ENCODE measurements at places on chromosomes 11 and 22. TPM values are rescaled to one million over a fixed set of nuclear protein-coding genes. Genes with fewer than 3 reads are reported as not detected.

GRCh38 chr11:113389272-113389671, 1.7 kb downstream of the ANKK1 start:
- H3K4me1 ChIP-seq: no peaks in the 10 kb centered on the region
- H3K36me3 ChIP-seq: peaks cover 2% of the 10 kb centered on the region
- no peak for DNase-seq
- H3K27me3 ChIP-seq: peaks cover 3% of the 10 kb centered on the region
- no peak overlapping the region for H3K27ac ChIP-seq

DNA sequence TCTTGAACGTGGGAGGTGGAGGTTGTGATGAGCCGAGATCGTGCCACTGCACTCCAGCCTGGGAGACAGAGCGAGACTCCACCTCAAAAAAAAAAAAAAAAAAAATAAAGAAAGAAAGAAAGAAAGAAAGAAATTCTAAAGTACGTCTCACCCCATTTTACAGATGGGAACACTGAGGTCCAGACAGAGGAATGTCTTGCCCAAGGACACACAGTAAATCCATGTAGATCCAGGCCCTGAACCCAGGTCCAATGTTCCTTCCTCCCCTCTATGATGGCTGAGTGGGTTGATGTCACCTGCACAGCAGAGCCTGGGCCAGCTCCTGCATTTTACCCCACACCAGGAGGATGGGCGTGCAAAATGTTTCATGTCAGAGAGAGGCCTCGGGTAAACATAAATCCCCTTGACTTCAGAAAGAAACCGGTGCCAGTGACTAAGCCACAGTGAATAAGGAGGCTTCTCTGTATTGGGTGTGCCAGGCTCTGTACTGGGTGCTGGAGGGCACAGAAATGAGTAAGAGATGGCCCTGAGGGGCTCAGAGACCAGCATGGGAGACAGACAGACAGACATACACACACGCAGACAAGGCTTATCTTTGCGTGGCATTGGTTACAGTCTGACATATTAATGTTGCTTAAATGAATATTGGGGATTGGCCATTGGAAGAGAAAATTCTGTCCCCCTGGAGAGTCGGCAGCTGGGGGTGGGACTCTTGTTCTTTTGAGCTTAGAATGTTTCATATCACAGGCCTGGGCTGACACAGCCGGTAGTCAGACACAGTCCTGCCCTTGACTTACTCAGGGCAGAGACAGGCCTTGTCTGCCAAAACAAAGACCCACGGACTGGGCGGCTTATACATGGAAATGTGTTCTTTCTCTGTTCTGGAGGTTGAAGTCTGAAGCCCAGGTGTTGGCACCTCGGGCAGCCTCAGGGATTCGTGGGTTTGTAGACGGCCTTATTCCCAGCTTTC, 105.4 kb downstream of the MIAT start:
- no peaks in the 10 kb centered on the region for H3K27me3 ChIP-seq
- no peak overlapping the region for H3K4me3 ChIP-seq
- no peak overlapping the region for H3K27ac ChIP-seq
- no peaks in the 10 kb centered on the region for H3K4me1 ChIP-seq
- peaks cover 27% of the 10 kb centered on the region for H3K36me3 ChIP-seq

DNA sequence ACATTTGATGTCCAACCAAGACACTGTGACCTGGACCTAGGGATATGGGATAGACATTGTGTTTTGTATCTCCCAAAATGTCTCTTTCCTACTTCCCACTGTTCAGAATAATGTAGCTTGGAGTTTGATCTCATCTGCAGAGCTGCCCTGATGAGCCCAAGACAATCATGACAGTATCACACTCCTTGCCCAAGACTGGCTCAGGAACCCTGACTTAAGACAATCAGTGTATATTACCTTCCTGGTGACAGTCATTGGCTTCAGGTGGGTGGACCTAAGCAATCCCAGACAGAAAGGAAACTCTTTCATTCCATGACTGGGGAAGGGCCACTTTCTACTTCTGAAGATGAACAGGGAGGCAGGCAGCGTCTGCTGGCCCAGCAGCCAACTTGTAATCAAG, 14.3 kb upstream of the RTN4RL2 start:
- H3K4me1 ChIP-seq: no peaks in the 10 kb centered on the region
- no peak overlapping the region for H3K27ac ChIP-seq
- peaks cover 5% of the 10 kb centered on the region for H3K27me3 ChIP-seq
- no peaks in the 10 kb centered on the region for H3K36me3 ChIP-seq

DNA sequence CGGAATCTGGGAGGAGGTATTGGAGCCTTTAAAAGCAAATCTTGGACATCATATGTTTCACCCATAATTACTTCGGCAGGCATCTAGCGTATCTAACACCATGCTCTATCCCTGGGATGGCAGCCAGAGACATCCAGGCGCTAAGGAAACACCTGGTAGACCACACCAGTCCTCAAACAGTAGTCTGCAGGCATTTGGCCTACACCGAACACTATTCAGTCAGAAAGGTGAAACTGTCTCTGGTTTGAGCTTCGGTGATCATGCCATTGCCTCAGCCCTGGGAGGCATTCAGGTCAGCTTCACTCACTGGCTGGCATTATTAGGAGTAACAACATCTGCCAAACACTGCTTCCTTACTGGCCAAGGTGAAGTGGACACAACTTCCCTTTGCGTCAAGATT, 11.7 kb downstream of the SIRT3 start:
- no peaks in the 10 kb centered on the region for H3K36me3 ChIP-seq
- DNase-seq: no peak
- H3K4me3 ChIP-seq: no peak overlapping the region
- H3K27me3 ChIP-seq: no peaks in the 10 kb centered on the region

- no peaks in the 10 kb centered on the region for H3K36me3 ChIP-seq
- no peak overlapping the region for H3K4me3 ChIP-seq
- DNase-seq: no peak
- no peak overlapping the region for H3K27ac ChIP-seq
These were observed 10.0 kb downstream of the SLC37A2 start for GRCh38 chr11:125072961-125073590.

GRCh38 chr22:46000081-46001027, 23.4 kb upstream of the WNT7B start:
- no peak overlapping the region for H3K27ac ChIP-seq
- H3K4me1 ChIP-seq: no peaks in the 10 kb centered on the region
- no peak for DNase-seq
- H3K4me3 ChIP-seq: no peak overlapping the region

DNA sequence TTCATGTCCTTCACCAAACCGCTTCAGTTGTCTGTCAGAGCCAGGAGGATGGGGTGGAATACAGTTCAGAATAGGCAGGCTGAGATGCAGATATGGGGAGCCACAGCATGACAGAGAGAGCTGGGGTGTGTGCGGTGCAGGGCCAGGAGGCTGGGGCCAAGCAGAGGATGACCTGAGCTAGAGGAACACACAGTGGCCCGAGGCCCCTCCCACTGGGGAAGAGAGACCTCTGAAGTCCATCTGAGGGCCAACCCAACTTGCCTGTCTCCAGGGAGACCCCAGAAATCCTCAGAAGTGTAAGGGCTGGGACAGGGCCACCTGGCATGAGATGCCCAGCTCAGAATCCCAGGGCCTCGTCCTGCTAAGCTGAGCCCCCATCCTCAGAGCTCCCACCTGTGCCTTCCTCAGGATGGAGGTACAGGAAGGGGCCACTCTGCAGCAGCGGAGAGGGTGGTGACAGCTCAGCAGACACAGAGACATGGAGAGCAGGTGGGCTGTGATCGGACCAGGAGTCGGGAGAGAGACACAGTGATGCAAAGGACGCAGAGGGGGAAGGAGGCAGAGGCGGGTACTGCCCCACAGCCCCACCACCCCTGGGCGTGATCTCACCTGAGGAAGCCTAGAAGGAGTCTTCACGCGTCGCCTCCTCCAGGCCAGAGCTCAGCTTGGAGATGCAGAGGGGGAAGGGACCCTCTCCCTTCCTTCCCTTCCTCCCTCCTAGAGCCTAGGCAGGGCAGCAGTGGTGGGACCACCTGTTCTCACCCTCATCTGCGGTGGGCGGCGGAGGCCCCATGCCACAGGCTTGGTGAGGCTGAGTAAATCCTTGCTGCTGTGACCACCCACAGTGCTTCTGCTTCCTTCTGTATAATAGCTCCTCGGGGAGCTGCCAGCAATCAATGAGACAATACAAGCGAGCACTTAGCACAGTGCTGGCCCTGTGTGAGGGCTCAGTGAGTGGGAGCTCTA, 9.1 kb upstream of the TUB start:
- H3K27me3 ChIP-seq: peaks cover 10% of the 10 kb centered on the region
- H3K36me3 ChIP-seq: no peaks in the 10 kb centered on the region
- H3K4me3 ChIP-seq: no peak overlapping the region
- DNase-seq: no peak
- no peak overlapping the region for H3K27ac ChIP-seq

DNA sequence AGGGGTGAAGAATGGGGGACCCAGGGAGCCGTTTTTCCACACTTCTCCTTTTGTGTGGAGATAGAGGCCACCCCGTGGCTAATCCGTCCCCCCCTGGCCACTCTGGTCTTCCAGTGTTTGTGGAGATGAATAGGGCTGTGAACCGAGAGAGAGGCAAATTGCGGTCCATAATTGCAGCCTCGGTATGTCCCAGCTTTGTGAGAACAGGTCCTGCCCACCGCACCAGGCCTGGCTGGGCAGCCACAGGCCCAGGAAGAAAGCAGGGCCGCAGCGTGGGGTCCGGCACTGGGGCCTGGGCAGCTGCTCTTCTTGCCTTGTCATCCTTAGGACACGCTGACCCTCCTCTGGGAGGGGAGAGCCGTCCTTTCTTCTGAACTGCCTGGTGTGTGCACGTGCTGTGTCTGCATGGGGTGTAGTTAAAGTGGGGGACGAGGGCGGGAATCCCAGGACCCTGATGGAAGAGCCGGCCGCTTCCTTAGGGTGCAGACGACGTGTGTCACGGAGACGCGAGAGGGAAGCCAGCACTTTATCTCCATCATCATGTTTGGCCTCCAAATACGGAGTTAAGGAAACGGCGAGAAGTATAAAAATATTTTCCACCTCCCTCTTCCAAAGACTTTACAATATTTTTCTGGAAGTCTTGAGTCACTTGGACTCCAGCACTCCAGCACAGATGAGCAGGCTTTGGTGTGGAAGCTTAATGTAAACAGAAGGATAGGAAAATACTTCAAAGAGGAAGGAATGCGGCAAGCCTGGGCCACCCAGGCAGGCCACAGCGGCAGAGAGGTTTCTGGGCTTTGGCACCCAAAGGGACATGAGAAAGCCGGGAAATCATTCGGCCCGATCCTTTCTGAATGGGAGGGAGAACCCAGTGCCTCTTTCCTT, 1248.4 kb downstream of the BRD1 start:
- no peak overlapping the region for H3K27ac ChIP-seq
- H3K4me1 ChIP-seq: peaks cover 2% of the 10 kb centered on the region
- peaks cover 16% of the 10 kb centered on the region for H3K27me3 ChIP-seq
- H3K4me3 ChIP-seq: no peak overlapping the region
- no peaks in the 10 kb centered on the region for H3K36me3 ChIP-seq

DNA sequence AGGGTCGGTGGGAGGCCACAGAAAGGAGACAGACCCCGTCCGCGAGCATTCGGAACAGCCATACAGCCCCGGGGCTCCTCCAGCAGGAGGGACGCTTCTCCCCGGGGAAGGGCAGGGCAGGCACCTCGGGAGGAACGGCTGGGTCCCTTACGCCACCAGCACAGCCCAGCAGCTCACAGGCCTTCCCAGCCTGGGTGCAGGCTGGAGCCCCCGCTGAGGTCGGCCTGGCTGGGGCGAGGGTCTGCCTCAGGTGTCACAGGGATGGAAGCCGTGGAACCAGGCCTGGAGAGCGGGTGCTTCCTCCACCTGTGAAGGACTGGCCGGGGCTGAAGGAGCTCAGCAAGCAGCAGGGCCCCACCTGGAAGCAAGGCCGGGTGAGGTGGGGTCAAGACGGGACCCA, 732.3 kb downstream of the BRD1 start:
- H3K27me3 ChIP-seq: peaks cover 2% of the 10 kb centered on the region
- no peak overlapping the region for H3K27ac ChIP-seq
- H3K36me3 ChIP-seq: no peaks in the 10 kb centered on the region
- no peaks in the 10 kb centered on the region for H3K4me1 ChIP-seq
- DNase-seq: no peak

- H3K4me1 ChIP-seq: no peaks in the 10 kb centered on the region
- H3K27me3 ChIP-seq: peaks cover 9% of the 10 kb centered on the region
- no peak overlapping the region for H3K27ac ChIP-seq
These were observed 13.5 kb downstream of the OAF start for GRCh38 chr11:120224361-120224760.

- no peaks in the 10 kb centered on the region for H3K36me3 ChIP-seq
- peaks cover 11% of the 10 kb centered on the region for H3K27me3 ChIP-seq
- no peak overlapping the region for H3K4me3 ChIP-seq
- H3K27ac ChIP-seq: no peak overlapping the region
- H3K4me1 ChIP-seq: no peaks in the 10 kb centered on the region
- DNase-seq: no peak
These were observed 141.6 kb upstream of the TEAD1 start for GRCh38 chr11:12532580-12532979.

- no peak overlapping the region for H3K4me3 ChIP-seq
- H3K4me1 ChIP-seq: peaks cover 10% of the 10 kb centered on the region
- no peak overlapping the region for H3K27ac ChIP-seq
- peaks cover 4% of the 10 kb centered on the region for H3K27me3 ChIP-seq
- peaks cover 10% of the 10 kb centered on the region for H3K36me3 ChIP-seq
These were observed 37.1 kb downstream of the TST start for GRCh38 chr22:36982136-36982535.

GRCh38 chr22:19535001-19535400, 10.8 kb upstream of the CLDN5 start:
- H3K4me3 ChIP-seq: no peak overlapping the region
- peaks cover 13% of the 10 kb centered on the region for H3K27me3 ChIP-seq
- H3K27ac ChIP-seq: no peak overlapping the region
- H3K36me3 ChIP-seq: no peaks in the 10 kb centered on the region

GRCh38 chr11:87137711-87138110, 100.0 kb downstream of the TMEM135 start:
- H3K4me1 ChIP-seq: no peaks in the 10 kb centered on the region
- no peak overlapping the region for H3K27ac ChIP-seq
- peaks cover 20% of the 10 kb centered on the region for H3K36me3 ChIP-seq

GRCh38 chr11:117477721-117478120, 150.1 kb downstream of the CEP164 start:
- H3K4me1 ChIP-seq: no peaks in the 10 kb centered on the region
- H3K27ac ChIP-seq: no peak overlapping the region
- H3K4me3 ChIP-seq: no peak overlapping the region
- peaks cover 7% of the 10 kb centered on the region for H3K27me3 ChIP-seq

GRCh38 chr11:95736355-95736754, 53.2 kb downstream of the FAM76B start:
- H3K36me3 ChIP-seq: no peaks in the 10 kb centered on the region
- no peak overlapping the region for H3K27ac ChIP-seq
- H3K27me3 ChIP-seq: peaks cover 2% of the 10 kb centered on the region
- no peak overlapping the region for H3K4me3 ChIP-seq

GRCh38 chr11:109552376-109552775, 130.4 kb downstream of the C11orf87 start:
- H3K4me3 ChIP-seq: no peak overlapping the region
- no peaks in the 10 kb centered on the region for H3K27me3 ChIP-seq
- no peak for DNase-seq
- H3K27ac ChIP-seq: no peak overlapping the region
- no peaks in the 10 kb centered on the region for H3K36me3 ChIP-seq
- no peaks in the 10 kb centered on the region for H3K4me1 ChIP-seq

GRCh38 chr11:23123753-23124152, 263.5 kb upstream of the CCDC179 start:
- no peaks in the 10 kb centered on the region for H3K27me3 ChIP-seq
- H3K27ac ChIP-seq: no peak overlapping the region
- DNase-seq: no peak
- H3K4me1 ChIP-seq: no peaks in the 10 kb centered on the region
- H3K4me3 ChIP-seq: no peak overlapping the region
- no peaks in the 10 kb centered on the region for H3K36me3 ChIP-seq

Gene ASRGL1
- total RNA-seq: 8.2 TPM

Gene CASP1
- 28.5 TPM for total RNA-seq

Gene HTR3B
- not detected for total RNA-seq

Gene MAPK12
- total RNA-seq: 9.7 TPM

Gene GTSE1
- total RNA-seq: 39.9 TPM

Gene CNIH2
- 0.39 TPM for total RNA-seq

Gene KRTAP5-9
- total RNA-seq: not detected

Gene CCDC87
- total RNA-seq: 0.24 TPM
